Fibroblast of skin of abdomen (primary cell): ENCODE measurements at places on chromosomes 12 and 14.

GRCh38 chr12:4293966-4294505 is 20.5 kb downstream of the CCND2 start:
- no peak for DNase-seq

DNA sequence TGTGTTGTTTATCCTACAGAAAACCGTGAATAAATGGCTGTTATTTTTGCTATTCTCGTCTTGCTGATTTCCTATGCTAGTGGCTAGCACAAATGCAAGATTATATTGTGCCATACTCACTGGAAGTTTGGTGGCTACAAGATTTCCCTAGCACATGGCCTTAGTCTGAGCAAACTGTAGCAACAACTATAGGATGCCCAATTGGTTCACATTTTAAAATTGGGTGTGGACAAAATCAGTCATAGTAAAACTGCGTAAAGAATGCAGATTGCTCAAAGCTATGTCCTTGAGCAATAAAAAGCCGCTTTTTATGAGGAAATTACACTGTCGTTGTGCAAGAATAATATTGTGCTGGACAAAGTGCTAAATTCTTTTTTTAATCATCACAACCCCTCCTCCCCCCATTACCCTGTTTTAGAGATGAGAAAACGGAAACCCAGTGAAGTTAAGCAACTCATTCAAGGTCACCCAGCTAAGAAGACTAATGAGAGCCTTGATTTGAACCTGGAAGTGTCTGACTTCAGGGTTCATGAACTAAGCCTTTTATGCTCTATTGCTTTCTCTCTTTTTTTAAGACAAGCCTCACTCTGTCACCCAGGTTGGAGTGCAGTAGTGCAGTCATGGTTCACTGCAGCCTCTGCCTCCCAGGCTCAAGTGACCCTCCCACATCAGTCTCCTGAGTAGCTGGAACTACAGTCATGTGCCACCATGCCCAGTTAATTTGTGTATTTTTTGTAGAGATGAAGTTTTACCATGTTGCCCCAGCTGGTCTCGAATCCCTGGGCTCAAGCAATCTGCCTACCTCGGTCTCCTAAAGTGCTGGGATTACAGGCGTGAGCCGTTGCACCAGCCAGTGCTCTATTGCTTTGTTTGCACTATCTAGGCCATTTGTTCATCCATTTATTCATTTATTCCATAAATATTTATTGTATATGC is 73.6 kb downstream of the SRGAP1 start:
- peak; percentile 97 for DNase-seq

DNA sequence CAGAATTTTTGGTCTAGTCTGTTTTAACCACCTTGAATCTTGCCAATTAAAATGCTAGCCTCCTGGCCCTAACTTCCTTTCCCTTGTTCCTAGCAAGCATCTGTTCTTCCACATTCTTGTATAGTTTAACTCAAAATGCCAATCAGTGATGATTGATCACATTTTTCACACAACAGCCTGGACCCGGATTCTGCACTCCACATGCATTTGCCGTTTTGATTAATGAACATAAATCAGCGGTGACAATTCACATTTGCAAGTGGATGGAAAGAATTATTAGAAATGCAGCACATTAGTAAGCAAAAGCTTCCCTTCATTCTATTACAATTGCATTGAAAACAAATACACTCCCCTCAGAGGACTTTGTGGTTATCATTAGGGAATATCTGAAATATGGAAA is 83.4 kb downstream of the PDZRN4 start:
- no peak for DNase-seq

GRCh38 chr12:95859947-95860850 is 1.4 kb downstream of the SNRPF start:
- DNase-seq: no peak

GRCh38 chr14:67166450-67166853 is 22.8 kb upstream of the GARIN2 start:
- DNase-seq: peak; percentile 40
